ENCODE measurements at places on chromosomes 5 and 9.

DNA sequence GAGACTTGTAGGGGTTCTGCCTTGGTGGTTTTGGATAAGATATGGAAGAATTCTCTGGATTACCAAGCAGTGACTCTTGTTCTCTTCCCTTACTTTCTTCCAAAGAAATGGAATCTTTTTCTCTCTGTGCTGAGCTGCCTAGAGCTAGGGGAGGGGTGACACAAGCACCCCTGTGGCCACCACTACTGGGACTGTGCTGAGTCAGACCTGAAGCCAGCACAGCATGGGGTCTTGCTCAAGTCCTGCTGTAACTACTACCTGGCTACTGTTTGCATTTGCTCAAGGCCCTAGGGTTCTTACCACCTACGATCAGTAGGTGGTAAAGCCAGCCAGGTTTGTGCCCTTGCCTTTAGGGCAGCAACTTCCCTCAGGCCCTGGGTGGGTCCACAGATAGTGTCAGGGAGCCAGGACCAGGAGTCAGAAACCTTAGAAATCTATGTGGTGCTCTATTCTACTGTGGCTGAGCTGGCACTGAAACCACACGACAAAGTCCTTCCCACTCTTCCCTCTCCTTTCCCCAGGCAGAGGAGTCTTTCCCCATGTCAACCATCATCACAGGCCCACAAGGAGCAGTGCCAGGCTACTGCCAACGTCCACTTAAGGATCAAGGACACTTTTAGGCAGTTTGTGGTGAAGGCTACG, 53.8 kb downstream of the SREK1 start:
- DNase-seq = no peak

- DNase-seq = no peak
Observed at GRCh38 chr5:5539590-5539989, 117.1 kb downstream of the ICE1 start.

GRCh38 chr9:133374612-133375115, 1.2 kb downstream of the SURF4 start:
- peak; percentile 47 for DNase-seq

- DNase-seq = no peak
Observed at GRCh38 chr5:128777052-128777451, 188.2 kb upstream of the SLC27A6 start.

GRCh38 chr9:130319300-130319699, 53.7 kb downstream of the HMCN2 start:
- DNase-seq = no peak

GRCh38 chr5:40791715-40792139, 6.4 kb downstream of the PRKAA1 start:
- DNase-seq = no peak

DNA sequence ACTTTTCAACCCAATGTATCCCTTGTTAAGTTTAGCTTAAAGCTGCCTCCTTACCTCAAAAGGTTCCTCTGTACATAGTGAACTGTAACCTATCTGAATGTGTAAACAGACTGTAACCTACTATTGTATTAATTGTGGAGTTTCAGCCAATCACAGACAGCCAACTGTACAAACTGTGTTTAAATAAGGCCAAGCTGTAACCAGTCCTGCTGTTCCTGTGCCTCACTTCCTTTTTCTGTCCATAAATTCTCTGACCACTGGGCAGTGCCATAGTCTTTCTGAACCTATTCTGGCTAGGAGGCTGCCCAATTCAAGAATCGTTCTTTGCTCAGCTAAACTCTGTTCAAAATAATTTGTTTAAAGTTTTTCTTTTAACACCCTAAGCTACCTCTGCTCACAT, 74.7 kb upstream of the DAPK1 start:
- no peak for DNase-seq

- no peak for DNase-seq
Observed at GRCh38 chr9:95097279-95097678, 220.2 kb downstream of the FANCC start.

DNA sequence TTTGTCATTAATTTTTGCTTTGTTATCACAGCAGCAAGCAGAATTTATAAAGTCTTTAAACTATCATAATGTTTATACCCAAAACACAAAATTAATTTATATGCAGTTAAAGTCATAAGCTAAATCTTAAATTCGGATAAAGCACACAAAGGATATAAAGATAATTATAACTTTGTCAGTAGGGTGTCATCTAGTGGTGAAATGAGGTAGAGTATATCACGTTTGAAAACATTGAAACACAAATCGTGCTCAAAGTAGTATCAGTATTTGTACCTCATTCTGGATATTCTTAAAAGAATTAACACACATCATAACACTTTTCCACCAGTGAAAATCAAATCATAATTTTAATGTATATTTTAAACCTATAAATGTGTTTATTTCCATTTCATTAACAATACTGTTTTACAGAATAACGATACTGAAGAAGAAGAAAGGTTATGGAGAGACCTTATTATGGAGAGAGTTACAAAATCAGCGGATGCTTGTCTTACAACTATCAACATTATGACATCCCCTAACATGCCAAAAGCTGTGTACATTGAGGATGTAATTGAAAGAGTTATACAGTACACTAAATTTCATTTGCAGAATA, 129.5 kb downstream of the NIPBL start:
- DNase-seq = no peak

- no peak for DNase-seq
Observed at GRCh38 chr5:90337449-90338052, 72.0 kb downstream of the CETN3 start.

GRCh38 chr5:63963926-63964325, 1.7 kb upstream of the HTR1A start:
- DNase-seq = no peak

DNA sequence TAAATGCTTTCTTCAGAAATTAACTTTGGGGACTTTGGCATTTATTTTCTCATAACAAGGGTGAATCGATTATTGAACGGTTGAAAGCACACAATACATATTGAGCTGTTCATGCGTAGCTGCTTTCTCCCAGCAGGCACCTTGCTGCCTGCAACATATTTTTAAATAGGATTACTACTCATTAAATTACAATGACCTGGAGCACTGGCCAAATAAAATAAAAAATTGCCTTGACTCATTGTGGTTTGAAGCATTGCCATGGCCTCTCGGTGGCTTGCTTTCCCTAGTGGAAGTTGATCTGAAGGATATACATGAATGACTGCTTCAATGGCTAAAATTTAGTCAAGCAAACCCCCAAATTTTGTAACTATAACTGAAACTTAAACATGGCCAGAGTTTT, 181.6 kb upstream of the NUDT12 start:
- DNase-seq = no peak

GRCh38 chr9:113854310-113854709, 21.8 kb upstream of the ZNF618 start:
- no peak for DNase-seq

DNA sequence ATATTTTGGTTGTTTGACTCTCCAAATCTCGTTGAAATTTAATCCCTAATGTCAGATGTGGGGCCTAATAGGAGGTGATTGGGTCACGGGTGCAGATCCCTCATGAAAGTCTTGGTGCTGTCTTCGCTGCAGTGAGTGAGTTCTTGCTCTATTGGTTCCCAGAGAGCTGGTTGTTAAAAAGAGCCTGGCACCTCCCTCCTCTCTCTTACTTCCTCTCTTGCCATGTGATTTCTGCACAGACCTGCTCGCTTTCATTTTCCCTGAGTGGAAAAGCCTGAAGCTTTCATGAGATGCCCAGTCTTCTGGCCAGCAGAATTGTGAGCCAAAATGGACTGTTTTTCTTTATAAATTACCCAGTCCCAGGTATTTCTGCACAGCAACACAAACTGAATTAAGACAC, 221.6 kb downstream of the MAT2B start:
- no peak for DNase-seq

DNA sequence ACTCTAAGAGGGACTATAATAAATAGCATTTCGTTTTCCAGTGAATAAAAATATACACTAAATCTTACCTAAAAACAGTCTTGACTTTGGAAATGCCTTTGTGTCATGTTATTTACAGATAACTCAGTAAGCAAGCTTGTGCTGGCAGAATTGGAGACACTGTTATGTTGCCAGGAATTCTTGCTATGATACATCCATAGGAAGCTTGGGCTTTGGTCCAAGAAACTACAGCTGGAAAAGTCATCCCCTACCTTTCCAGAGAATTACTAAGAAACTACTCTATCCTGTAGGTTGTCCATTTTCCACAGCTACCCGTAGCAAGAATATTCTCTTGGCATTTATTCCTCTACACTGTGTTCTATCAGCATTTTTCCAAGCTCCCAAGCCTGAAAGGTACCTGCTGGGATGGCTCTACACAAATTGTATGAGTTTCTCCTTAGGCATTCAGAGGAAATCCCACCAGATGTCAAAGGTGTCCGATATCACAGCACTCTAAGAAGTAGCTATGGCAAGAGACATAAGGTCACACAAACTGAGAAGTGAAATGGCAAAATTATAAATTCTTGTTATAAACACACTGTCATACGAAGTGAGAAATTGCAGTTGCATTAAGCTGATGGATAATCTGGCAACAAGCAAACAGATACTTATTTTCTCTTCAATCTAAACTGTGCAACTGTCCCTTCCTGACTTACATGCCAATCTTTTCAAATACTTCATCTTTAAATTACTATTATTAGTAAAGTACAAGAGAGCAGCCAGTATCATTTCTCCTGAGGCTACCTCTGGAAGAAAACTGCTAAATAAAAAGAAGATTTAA, 68.5 kb downstream of the MCTP1 start:
- no peak for DNase-seq

DNA sequence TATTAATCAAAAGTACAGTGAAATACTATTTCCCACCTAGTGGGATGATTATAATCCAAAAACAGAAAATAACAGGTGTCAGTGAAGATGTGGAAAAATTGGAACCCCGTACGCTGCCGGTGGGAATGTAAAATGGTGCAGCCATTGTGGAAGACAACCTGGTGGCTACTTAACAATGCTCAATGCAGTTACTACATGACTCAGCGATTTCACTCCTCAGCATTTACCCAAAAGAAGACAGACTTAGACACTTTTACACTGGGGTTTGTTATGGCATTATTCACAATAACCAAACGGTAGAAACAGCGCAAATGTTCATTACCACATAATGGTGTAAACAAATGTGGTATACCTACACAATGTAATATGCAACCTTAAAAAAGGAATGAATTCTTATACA, 23.9 kb downstream of the SECISBP2 start:
- no peak for DNase-seq

GRCh38 chr5:51104556-51104955, 278.7 kb upstream of the ISL1 start:
- no peak for DNase-seq

- DNase-seq = no peak
Observed at GRCh38 chr9:84285381-84285780, 55.2 kb downstream of the SLC28A3 start.

GRCh38 chr5:16883176-16883575, 52.9 kb downstream of the MYO10 start:
- no peak for DNase-seq

GRCh38 chr5:169637085-169637548, at the start of gene DOCK2:
TSS of gene DOCK2 (plus strand) at chr5:169637275. CDS start at chr5:169637327, 52 bp downstream.
- peak; percentile 81 for DNase-seq

DNA sequence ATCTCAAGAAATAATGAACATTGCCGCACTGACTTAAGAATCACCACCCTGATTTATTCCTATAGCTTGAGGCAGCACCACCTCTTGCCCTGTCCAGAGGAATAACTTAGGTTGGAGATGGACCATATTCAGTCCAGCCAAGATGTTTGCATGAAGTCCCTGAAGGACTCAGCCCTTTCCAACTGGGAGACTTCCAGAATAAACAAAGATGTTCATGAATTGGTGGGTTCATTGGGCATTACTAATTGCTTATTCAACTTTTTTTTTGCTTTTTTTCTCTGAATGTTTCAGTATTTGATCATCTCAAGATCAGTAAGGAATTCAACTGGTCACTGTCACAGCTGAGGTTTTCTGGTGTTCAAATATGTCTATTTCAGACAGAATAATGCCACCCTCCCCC, 470.6 kb downstream of the CCDC171 start:
- no peak for DNase-seq

- DNase-seq = peak; percentile 50
Observed at GRCh38 chr5:81779125-81779915, 28.4 kb upstream of the SSBP2 start.

GRCh38 chr5:12848709-12849108, 944.5 kb upstream of the CTNND2 start:
- DNase-seq = no peak

All from activated CD4-positive, alpha-beta memory T cell treated with anti-CD3 and anti-CD28 coated beads for 36 hours (primary cell).